Putamen (tissue), 1 donor: ENCODE measurements at places on chromosomes 12 and 14.

GRCh38 chr14:95059126-95059525 is 98.2 kb downstream of the DICER1 start:
- no peak for DNase-seq

DNA sequence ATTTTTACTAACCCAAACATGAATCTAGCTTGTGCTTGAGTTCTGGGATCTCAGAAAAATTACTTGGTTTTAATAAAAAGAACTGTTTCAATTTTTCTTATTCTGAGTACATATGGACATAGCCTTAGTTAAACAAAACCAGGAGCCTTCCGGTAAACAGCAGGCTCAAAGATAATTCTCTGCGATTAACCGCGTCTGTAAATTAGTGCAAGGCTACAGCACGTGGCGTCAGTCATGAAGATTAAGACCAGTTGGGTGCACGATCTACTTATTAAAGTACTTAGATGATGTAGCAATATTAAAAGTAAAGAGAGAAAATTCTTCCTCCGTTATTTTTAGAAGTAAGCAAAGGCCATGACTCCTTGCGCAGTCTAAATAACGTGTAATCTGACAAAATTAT is 700 bp downstream of the KCNJ8 start:
- no peak for DNase-seq

- no peak for DNase-seq
Observed at GRCh38 chr12:119660076-119660475, 7.9 kb upstream of the PRKAB1 start.

GRCh38 chr12:68622250-68622649 is 11.6 kb downstream of the RAP1B start:
- no peak for DNase-seq

DNA sequence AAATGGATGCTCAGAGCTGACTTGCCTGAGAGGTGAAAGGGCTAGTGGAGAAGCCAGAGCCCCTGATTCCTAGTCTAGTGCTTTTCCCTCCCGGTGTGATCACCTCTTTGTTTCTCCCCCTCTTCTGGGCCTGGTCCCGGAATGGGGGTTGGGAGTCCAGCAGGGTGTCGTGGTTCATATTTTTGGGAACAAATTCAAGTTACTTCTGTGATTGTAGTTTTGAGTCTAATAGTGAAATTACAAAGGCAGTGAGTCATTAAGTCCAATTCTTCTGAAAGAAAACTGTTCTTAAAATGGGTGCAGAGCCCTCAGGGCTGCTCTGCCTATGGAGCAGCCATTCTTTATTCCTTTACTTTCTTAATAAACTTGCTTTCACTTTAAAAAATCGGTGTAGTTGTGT is 7.6 kb downstream of the SUSD6 start:
- no peak for DNase-seq

DNA sequence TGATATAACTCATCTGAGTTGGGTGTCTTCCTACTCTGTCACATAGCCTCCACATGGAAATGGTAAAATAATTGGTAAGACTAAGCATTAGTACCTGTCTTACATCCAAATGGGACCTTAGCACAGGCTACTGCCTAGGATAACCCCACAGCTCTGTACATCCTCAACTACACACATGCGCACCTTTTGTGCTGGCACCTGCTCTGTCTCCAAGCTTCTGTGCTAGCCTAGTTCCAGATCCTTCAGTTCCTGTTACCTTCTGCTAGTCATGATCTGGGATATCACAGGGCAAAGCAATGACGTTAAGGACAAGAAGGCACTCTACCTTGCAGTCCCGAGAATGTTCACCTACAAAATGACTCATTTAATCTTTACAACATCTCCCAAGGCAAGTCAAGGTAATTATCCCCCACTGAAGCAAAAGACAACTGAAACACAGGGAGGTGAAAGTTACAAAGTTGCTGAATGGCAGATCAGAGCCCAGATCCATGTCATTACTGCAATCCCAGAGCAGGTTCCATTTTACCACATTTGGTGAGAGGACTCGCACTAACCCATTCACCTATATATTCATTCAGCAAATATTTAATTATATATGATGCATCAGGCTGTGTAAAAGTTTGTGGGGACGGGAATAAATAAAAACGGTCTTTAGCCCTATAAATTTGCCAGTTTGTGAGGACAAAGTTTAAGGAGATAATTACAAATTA is 61.7 kb downstream of the PPM1H start:
- DNase-seq = no peak

DNA sequence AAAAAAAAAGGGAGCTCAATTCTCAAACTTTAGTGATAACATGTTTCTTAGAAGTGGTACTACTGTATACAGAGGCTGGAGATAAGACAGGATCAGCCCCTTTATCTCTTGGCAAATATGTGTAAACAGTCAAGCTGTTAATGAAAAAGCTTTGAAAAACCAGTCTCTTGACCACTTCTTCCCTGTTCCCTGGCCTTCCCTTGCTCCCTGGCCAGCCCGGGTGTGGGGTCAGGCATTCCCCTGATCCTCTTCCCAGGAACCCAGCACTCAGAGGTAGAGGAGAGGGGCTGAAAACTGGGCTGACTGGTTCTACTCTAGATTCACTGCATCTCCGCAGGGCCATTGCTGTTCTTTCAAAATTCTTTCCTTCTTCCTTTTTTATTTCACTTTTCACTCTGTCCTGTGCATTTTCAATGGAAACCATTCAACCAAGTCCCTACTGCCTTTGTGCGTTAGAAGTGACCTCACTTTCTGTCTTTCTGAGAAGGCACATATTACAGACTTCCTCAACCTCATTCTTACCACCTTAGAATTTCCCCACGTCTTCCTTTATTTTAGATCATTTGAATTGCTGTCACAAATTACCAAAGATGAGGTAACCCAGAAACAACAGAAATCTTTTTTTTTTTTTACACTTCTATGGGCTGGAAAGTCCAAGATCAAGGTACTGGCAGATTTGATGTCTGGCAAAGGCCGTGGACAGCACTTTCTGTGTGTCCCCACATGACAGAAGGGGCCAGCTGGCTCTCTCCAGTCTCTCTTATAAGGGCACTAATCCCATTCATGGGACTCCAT is 5.7 kb downstream of the GNG2 start:
- DNase-seq = no peak

- no peak for DNase-seq
Observed at GRCh38 chr12:25757037-25757665, 201.3 kb upstream of the RASSF8 start.

GRCh38 chr12:94798113-94798512 is 147.8 kb upstream of the TMCC3 start:
- DNase-seq = no peak

GRCh38 chr14:102323102-102323501 is 3.6 kb downstream of the ZNF839 start:
- peak; percentile 75 for DNase-seq

DNA sequence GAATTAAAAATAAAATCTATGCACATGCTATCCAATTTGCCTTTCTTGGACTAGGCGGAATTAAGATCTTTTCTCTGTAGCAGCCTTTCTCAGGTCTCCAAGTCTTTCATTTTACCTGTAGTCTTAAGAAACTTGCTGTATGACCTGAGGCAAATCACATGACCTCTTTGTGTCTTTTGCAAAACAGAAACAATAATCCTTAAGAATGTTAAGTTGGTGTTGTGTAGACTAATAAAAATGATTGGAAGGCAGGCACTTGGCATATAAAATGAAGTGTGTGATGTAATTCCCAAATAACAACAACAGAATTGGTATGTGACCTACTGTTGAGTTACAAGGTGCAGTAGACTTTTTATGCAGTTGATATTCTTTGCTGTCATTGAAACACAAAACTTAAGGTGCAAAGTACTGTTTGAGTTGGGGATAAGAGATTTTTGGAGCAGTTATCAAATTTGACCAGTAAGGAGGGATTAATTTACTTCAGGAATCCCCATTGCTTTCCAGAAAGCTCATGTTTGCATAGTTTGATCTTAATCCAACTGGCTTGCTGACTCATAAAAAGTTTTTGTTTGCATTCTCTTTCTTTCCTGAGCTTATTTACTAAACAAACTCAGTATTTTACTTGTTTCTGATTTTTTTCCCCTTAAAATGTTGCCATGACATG is 51.4 kb downstream of the SUSD6 start:
- no peak for DNase-seq

GRCh38 chr12:78057075-78057474 is 226.4 kb downstream of the NAV3 start:
- DNase-seq = no peak

GRCh38 chr12:24615967-24616411 is 332.9 kb downstream of the BCAT1 start:
- DNase-seq = no peak

- no peak for DNase-seq
Observed at GRCh38 chr14:53538316-53538881, 385.3 kb upstream of the DDHD1 start.

DNA sequence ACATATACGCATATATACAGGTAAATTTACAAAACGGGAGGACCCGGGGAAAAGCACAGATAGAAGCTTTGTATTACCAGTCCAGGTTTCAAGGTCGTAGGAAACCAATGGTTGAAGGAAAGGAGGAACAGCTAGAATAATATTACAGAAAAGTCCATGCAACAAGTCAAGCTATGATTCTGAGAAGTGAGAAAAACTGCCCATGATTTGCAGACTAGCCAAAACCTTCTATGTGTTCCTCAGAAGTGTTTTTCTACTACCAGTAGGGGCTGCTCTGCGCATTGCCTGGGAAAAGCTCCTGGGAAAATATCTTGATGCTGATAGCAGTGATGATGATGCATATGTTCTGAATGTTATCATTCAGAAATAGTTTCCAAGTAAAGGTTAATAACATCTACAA is 2.2 kb downstream of the PDZRN4 start:
- DNase-seq = peak; percentile 46

- DNase-seq = no peak
Observed at GRCh38 chr14:53452005-53452673, 299.0 kb upstream of the DDHD1 start.

GRCh38 chr12:3885277-3886094 is 12.3 kb upstream of the PARP11 start:
- peak; percentile 41 for DNase-seq

DNA sequence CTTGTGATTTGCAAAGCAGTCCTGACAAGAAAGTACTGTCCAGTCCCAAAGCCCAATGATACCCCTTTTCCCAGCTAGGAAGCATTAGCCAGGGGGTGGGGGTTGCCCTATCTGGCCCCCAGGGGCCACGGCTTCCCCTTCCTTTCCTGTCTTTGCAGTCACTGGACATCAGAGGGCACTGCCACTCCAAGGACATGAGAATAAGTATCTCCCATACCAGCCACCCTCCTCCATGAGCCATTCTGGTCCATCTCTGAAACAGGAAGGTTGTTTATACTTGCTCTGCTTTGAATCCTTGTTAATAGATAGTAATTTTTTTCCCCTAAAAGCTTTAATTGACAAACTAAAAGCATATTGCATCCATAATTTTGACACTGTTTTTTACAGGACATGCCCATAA is 29.7 kb downstream of the RBM19 start:
- no peak for DNase-seq

- peak; percentile 59 for DNase-seq
Observed at GRCh38 chr12:112176321-112177010, 51.1 kb downstream of the TRAFD1 start.

DNA sequence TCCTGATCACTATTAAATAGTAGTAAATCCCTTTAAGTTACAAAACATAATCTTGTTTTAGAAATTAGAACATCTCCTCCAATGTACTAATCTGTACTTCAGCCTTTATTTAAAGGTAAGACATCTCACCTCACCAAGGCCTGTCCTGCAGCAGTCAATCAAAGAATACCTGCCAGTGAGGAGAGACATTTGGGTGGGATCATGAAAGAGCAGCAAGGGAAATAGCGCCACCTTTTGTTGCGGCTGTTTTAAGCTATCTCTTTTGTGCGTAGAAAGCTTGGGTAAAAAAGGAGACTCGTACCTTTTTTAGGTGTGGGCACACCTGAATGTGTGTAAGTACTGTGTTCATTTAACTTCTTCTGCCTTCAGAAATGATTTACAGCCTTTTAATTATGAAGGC is 117.8 kb upstream of the TMTC1 start:
- DNase-seq = no peak

GRCh38 chr14:44317441-44317746 is 189.7 kb downstream of the FSCB start:
- no peak for DNase-seq

GRCh38 chr12:30108666-30109065 is 324.9 kb upstream of the TMTC1 start:
- no peak for DNase-seq

DNA sequence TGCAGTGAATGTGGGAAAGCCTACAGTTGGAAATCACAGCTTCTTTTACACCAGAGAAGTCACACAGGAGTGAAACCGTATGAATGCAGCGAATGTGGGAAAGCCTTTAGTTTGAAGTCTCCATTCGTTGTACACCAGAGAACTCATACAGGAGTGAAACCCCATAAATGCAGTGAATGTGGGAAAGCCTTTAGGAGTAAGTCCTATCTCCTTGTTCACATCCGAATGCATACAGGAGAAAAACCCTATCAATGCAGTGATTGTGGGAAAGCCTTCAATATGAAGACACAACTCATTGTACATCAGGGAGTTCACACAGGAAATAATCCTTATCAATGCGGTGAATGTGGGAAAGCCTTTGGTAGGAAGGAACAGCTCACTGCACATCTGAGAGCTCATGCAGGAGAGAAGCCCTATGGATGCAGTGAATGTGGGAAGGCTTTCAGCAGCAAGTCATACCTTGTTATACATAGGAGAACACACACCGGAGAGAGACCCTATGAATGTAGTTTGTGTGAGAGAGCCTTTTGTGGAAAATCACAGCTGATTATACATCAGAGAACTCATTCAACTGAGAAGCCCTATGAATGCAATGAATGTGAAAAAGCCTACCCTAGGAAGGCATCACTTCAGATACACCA is 24.6 kb downstream of the ZNF26 start:
- no peak for DNase-seq

GRCh38 chr14:96630281-96630680 is 128.1 kb downstream of the PAPOLA start:
- no peak for DNase-seq

- DNase-seq = no peak
Observed at GRCh38 chr14:67428501-67429031, 16.6 kb upstream of the PLEK2 start.

GRCh38 chr12:29565727-29566126 is 68.2 kb upstream of the OVCH1 start:
- DNase-seq = no peak

DNA sequence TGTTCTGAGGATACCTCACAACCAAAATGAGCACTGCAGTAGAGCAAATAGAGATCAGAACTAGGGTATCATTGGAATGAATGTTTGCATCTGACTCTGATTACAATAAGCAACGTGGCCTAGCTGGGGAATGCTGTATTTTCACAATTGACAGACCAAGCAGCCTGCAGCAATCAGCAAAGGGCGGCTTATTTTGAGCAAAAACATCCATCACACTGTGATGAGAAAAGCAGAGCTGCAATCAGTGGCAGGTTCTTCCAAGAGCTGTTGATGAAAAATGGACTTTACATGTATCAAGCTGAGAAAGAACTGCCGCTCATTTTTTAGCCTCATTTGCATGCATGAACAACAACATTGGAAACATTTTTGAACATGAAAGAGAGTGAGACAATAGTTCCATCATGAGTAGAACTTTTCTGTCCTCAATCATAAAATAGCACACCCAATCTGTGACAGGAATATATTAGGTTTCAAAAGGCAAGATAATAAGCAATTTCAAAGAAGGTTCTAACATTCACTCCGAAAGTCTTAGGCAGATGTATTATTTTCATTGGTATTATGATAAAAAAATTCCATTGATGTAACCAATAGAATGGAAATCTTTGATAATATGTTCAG is 249.7 kb upstream of the FBXO33 start:
- DNase-seq = no peak

- peak; percentile 38 for DNase-seq
Observed at GRCh38 chr12:71567537-71567936, 96.1 kb downstream of the ZFC3H1 start.

- no peak for DNase-seq
Observed at GRCh38 chr14:102077382-102077709, 9.5 kb downstream of the HSP90AA1 start.

- DNase-seq = no peak
Observed at GRCh38 chr14:24432259-24433131, 2.7 kb downstream of the KHNYN start.
